Naive B cell (primary cell): ENCODE measurements at places on chromosomes 1 and 21.

- DNase-seq: no peak
These were observed 52.2 kb downstream of the DMRTB1 start for GRCh38 chr1:53511323-53511932.

- DNase-seq: no peak
These were observed 48.5 kb downstream of the OPRD1 start for GRCh38 chr1:28860332-28861073.

GRCh38 chr21:41497008-41497407 is 10.9 kb downstream of the TMPRSS2 start:
- DNase-seq: no peak

- DNase-seq: no peak
These were observed 10.4 kb downstream of the ARHGEF11 start for GRCh38 chr1:157035121-157035520.

GRCh38 chr1:234918181-234918841 is 210.3 kb downstream of the TOMM20 start:
- no peak for DNase-seq

GRCh38 chr1:53135735-53136114 is 6.7 kb downstream of the SLC1A7 start:
- no peak for DNase-seq

GRCh38 chr1:20735581-20736111 is 3.1 kb upstream of the SH2D5 start:
- no peak for DNase-seq

GRCh38 chr1:27029517-27029916 is 16.9 kb upstream of the TENT5B start:
- DNase-seq: no peak

- no peak for DNase-seq
These were observed 2.1 kb upstream of the RGS1 start for GRCh38 chr1:192573499-192573898.

DNA sequence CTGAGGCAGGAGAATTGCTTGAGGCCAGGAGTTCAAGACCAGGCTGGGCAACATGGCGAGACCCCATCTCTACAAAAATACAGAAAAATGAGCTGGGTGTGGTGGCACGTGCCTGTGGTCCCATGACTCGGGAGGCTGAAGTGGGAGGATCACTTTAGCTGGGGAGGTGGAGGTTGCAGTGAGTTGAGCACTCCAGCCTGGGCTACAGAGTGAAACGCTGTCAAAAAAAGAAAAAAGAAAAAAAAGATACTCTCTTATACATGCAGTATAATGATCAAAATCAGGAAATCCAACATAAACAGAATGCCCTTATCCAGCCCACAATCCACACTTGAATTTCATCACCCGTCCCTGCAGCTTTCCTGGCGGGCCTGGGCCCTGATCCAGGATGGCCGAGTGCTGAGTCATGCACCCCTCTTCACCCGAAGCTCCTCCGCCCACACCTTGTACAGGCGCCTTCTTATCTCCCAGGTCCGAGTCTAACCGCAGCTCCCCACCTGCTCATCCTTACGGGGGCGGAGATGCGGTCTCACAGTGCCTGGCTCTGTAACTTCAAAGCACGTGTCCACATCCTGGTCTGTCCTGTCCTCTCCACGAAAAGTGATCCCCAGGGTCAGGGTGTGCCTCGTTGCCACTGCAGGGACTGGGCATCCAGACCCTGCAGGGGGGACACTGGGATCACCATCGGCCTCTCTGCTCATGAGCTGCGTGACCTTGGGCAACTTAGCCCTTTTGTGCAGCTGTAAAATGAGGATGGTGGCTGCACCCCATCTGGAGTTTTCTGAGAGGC is 120.2 kb upstream of the SLC45A1 start:
- DNase-seq: no peak
